Activated T-cell treated with anti-CD3 and anti-CD28 coated beads, Interleukin-2, amount 50 U/mL, for 1 hour (primary cell): ENCODE measurements at places on chromosomes 13 and 19.

DNA sequence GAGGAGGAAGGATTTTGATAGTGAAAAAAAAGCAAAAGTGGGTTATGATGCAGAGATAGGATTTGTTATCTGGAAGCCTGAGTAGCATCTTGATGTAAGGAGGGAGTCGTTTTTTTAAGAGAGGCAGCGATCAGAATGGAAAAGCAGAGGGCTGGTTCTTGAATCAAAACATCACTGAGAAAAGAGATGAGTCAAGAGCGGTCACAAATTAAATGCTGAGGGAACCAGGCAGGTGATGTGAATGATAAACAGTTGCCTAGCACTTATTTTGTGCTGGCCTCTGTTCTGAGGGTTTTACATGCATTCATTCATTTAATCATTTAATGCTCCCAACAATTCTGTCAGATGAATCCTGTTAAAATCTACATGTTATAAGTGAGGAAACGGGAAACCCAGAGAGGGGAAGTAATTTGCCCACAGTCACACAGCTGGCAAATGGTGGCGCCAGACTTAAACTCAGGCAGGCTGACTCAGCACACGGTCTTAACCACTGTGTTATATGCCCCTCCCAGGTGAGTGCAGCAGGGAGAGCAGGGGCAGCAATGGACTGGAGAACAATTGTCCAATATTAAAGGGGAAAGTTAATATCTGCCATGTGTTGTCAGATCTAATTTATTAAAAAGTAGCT, 21.4 kb downstream of the SIGLECL1 start:
- DNase-seq: no peak

GRCh38 chr19:10701955-10702525, 801 bp downstream of the QTRT1 start:
- DNase-seq: no peak

DNA sequence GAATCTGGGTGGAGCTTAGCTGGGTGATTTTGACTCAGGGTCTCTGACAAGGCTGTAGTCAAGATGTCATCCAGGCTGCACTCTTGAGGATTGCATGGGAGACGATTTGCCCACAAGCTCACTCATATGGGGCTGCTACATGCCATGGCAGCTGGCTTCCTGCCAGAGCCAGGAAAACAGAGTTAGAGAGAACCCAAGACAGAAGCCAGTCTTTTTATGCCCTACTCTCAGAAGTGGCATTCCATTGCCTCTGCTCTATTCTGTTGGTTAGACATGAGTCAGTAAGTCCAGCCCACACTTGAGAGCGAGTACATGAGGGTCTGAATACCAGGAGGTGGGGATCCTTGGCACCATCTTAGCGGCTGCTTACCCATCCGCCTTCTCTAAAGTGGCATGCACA, 9.5 kb downstream of the POLR1D start:
- DNase-seq: no peak

- DNase-seq: peak; percentile 41
Observed at GRCh38 chr19:4326837-4327251, 11.8 kb downstream of the STAP2 start.

DNA sequence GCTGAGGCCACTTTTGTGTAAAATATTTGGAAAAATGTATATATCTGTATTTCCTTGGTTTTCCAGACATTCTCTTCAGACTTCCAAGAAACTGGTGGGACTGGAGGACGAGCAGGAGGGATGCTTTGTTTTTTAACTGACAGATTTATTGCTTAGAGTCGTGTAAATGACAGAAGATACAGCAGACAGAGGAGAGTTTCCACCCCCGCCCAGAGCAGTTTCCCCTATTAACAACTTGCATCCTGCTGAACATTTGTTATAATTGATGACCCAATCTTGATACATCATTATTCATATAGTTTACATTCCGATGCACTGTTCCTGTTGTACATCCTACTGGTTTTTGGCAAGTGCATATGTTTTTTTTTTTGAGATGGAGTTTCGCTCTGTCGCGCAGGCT, 7.1 kb upstream of the DOCK6 start:
- no peak for DNase-seq
